GM03348 (cell line): ENCODE measurements at places on chromosomes 4 and X.
A peak's percentile ranks its signal among the peaks of the same experiment; 100 is the strongest.

GRCh38 chr4:5192678-5193077, 141.4 kb downstream of the STK32B start:
- no peak for DNase-seq

DNA sequence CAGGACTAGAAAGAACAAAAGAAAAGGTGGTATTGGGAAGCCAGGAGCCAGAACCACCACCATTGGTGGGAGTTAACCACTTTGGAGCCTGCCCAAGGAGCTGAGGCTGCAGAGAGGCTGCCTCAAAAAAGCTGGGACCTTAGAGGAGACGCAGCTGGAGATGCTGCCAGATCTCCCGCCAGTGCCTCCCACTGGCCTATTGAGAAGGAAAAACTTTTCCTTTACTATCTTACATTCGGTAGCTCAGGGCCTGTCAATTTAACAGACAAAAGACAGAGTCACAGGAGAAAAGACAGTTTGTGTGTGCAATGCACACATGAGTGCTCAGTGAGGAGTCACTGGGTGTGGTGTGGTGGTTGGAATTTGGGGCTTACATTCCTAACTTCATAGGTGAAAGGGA, 52.4 kb upstream of the HPSE start:
- DNase-seq: peak; percentile 42

- no peak for DNase-seq
Observed at GRCh38 chrX:19072372-19072771, 49.9 kb downstream of the ADGRG2 start.

- DNase-seq: peak; percentile 54
Observed at GRCh38 chr4:176778063-176778462, 14.7 kb downstream of the VEGFC start.

DNA sequence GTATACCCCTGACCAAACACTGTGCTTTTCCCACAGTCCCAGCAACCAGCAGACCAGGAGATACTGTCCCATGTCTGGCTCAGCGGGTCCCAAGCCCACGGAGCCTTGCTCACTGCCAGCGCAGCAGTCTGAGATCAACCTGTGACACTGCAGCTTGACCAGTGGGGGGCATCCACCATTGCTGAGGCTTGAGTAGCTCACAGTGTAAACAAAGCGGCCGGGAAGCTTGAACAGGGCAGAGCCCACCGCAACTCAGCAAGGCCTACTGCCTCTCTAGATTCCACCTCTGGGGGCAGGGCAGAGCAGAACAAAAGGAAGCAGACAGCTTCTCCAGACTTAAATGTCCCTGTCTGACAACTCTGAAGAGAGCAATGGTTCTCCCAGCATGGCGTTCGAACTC, 58.1 kb downstream of the SLC10A6 start:
- no peak for DNase-seq

DNA sequence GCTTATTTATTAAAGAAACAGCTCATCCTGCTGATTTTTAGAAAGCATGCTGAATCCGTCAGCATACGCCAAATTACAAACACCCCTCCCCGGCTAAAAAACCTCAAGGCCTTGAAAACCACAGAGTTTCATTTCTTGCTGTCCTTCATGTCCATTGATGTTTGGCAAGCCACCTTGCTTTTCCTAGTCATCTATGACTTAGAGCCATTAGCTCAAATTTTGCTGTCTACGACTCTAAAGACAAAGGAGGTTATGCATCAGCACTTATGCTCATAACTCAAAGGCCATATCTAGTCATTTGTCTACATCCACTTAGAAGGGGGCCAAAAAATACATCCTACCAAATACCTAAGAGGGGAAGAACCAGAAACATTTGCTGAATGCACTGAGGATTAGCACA, 925.1 kb downstream of the PCDH7 start:
- no peak for DNase-seq

GRCh38 chrX:40523852-40524251, 56.9 kb upstream of the ATP6AP2 start:
- no peak for DNase-seq

DNA sequence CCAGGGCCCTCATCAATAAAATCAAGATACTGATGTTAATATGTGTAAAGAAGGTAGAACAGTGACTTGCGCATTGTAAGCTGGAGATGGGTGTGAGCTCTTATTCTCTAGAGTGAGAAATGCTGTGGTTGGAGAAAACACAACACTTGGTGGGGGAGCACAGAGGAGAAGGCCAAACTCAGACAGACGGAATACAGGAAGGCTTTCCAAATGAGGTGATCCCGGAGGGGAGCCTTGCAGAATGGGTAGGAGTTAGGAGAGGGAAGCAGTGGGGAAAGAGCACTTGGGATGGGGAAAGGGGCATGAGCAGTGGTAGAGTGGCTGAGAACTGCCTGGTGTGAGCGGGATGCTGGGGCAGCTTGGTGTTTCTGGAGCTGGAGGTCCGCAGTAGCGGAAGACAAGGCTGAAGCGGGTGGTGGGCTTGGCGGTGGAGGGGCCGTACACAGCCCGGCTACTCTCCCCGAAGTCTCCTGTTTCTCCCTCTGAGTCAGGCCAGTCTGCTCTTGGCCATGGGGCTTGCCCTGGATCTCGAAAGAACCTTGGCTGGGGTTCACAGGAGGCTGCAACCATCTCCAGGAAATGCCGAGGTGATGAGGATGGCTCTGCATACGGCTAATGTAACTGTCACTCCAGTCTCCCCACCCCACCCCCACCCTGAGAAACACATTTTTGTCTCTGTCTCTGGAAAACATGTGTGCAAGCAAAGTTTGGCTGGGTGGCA, 11.3 kb upstream of the PLAC1 start:
- DNase-seq: peak; percentile 87

DNA sequence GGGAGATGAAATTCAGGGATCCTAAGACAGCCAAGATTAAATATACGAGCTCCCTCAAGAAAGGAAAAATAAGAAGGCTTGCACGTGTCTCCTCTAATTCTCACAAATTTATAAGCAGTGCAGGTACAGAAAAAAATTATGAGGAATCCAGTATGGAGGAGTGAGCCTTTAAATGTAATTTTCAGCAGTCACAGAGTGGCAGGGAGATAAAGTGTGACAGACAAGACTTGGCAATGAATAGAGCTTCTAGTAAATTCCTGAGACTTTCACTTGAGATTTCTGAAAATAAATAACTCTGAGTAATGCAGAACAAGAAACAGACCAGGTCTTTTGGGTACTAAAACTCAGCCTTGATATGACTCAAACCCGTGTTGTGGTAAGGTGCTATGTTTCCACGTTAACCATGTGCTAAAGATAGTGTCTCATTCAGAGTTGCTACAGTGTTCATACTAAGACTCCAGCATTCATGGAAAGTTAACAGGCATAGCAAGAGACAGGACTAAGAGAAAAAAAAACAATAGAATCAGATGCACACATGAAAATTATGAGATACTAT, 119.8 kb downstream of the SPOCK3 start:
- no peak for DNase-seq

DNA sequence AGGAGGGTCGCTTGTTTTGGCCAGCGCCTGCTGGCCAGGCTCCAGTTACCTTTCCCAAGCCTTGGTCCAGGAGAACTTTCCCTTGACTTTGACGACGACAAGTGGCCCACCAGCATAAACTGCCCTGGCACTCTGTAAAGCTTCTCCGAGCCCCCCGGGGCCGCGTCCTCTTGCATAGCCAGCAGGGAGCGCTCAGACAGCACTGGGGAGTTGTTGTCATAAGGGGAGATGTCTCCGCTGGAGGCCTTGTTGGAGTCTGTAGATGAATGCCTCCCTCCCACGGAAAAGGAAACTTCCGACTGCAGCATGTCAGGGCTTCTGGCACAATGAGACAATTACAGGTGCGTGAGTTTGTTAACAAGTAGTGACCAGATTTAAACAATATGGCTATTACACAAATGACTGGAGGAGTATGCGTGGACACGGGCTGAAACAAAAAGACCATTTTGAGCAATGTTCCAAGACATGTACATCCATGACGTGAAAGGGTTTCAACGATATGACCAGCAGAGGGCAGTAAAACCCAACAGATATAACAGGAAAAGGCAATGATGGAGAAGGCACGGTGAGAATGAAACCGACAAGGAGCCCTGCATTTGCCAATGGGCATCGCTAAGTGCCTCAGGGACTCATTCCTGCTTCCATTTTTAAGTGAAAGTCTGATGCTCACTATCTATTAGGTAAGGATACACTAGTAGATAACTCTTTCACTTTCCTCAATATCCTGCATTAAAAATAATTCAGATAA, 33.0 kb downstream of the HCCS start:
- DNase-seq: peak; percentile 68

DNA sequence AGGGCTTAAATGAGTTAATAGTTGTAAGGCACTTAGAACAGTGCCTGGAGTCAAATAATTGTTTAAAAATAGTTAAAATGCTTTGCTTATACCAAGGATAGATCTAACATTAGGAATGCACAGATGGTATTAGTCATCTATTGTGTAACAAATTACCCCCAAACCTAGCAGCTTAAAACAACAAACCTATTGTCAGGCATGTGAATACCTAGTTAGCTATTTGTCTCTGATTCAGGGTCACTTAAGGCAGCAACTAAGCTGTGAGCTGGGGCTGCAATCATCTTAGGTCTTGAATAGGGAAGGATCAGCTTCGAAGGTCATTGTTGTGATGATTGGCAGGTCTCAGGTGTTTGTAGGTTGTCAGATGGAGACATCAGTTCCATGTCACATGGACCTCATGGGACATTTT, 42.4 kb upstream of the AGA start:
- peak; percentile 44 for DNase-seq

- DNase-seq: no peak
Observed at GRCh38 chr4:53068755-53069330, 206.7 kb downstream of the RASL11B start.

DNA sequence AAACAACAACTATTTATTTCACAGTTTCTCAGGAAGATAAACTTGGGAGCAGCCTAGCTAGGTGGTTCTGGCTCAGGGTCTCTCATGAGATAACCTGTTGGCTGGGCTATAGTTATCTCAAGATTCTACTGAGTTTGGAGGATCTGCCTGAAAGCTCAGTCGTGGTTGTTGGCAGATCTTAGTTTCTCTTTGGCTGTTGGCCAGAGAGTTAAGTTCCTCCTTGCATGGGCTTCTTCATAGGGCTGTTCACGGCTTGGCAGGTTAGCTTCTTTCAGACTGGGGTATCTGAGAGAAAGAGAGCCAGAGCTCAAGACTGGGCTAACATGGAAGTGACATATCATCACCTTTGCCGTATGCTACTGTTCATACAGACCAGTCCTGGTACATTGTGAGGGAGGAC, 28.7 kb downstream of the SEC24B start:
- DNase-seq: no peak

- no peak for DNase-seq
Observed at GRCh38 chr4:117771647-117772337, 262.5 kb upstream of the NDST3 start.
